ENCODE measurements at places on chromosomes 12 and 14.

DNA sequence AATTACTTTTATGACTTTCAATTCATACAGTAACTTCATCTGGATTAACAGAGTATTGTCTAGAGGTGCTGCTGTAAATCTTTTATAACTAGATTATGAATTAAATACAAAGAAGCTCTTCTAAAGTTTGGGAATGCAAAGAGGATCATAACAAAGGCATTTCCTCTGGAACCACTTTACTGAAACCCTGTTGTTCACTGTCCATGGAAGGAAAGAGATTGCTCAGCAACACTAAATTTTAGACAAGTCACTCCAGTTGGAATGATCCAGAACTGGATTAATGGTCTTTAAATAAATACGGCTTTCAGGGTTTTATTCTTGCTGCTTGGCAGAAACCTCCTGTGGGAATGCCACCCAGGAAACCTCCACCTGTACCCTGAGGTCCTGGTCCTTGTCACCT, 250.6 kb downstream of the KSR2 start:
- DNase-seq: no peak

GRCh38 chr12:40336573-40337199, 111.9 kb downstream of the LRRK2 start:
- peak; percentile 1 for DNase-seq

DNA sequence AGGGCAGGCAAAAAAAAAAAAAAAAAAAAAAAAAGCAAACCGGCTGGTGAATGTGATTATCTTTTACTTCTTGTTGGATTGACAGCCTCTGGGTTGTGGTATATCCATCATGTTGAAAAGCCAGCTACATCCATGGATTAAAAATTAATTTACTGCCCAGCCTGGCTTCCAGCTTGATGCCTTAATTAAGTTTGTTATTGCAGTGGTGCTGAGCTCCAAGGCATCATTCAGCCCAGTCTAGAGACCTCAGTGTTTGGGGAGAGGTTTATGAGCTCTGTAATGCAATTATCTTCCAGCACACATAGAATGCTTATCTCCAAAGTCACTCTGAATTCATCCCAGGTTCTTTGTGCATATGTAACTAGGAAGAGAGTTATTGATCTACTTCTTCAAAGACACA, 114.8 kb downstream of the RIMBP2 start:
- DNase-seq: no peak

GRCh38 chr14:88247228-88247627, 75.8 kb downstream of the KCNK10 start:
- no peak for DNase-seq

Measured in activated CD4-positive, alpha-beta T cell treated with anti-CD3 and anti-CD28 coated beads, Interleukin-10, Interleukin-2, amounts not matched to agents 100 ng/mL and 50 ng/mL, durations not matched to agents 16 hours and 8 hours (primary cell).